Renal pelvis (tissue), 12 donors: ENCODE measurements at places on chromosomes 2 and 18.

GRCh38 chr2:226860087-226860486 lies 24.2 kb downstream of the RHBDD1 start:
- DNase-seq: no peak

DNA sequence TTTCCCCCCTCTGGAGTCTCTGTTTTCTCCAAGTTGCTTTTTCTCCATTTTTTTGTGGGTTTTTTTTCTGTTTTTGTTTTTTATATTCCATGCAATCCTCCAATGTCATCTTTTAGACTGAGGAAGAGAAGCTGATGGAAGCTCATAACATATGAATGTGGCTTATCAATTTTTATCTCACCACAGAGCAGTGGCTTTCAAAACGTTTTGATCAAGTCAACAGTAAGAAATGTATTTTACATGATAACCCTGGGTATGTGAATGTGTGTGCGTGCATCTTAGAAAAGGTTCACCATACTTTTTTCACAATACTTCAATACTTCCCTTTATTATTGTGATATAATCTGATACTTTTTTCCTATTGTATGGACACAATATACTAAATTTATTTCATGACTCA lies 64.6 kb upstream of the CDCA7 start:
- no peak for DNase-seq

DNA sequence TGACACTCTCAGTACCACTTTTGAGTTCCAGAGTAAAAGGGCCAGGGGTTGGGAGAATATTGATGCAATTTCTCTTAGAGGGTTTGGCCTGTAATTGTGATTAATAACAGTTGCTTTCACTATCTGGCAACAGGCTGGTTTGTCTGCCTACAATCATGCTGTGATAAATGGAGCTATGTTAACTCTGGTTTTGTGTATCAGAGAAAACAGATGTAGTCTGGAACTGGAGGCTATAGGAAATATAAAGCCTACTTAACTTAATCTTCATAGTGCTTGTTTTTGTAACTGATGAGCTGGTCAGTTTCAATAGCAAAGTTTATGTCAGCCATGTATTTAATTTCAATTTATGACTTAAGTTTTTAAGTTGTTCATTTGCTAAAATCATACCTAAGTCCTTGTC lies 138.0 kb downstream of the AGPS start:
- DNase-seq: no peak

DNA sequence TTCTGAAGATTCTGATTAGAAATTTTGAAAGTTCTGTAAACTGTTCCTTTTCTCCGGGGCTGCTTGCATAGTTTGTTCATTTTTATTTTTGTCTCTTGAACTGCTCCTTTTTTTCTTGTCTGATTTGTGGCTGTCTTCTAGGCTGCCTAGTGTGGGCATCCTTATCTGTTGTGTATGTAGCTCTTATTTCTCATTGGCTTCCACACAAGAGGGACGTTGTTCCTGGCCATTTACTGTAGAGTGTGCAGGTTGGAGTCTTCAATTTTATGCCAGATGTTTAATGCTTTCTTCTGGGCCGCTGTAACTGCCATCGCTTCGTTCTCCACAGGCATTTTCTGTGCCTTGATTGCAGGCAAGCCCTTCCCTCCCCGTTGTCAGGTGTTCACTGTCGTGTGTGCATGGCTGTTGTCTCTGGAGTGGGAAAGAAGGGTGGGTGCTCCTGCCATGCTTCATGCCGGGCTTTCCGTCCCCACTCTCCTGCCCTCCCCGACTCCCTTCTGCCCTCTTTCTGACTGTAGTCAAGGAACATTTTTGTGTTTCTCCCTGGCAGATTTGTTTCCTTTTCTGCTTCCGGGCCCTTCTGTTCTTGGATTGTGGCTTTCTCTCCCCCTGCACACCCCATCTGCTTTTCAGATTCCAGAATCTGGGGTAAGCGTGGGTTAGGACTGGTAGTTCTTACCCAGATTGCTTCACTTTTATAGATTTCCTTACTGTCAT lies 15.5 kb downstream of the CEP192 start:
- DNase-seq: no peak

DNA sequence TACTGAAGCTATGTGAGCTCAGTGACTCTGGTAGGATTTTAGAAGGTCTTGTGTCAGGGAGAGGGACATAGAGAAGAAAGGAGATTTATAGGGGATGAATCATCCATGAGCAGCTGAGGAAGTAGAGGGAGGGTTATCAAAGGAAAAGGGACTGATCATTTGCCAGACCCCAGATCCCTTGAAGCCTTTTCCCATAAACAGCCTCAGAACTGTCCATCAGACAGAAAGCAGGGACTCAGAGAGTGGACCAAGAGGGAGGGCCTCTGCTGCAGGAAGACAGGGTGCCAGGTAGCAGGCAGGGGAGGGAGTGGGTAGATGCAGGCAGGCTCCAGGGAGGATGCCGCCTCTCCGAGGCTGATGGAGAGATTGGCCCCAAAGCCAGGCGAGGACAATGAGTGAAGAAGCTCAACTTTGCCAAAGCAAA lies 133.9 kb downstream of the TNS1 start:
- DNase-seq: no peak

DNA sequence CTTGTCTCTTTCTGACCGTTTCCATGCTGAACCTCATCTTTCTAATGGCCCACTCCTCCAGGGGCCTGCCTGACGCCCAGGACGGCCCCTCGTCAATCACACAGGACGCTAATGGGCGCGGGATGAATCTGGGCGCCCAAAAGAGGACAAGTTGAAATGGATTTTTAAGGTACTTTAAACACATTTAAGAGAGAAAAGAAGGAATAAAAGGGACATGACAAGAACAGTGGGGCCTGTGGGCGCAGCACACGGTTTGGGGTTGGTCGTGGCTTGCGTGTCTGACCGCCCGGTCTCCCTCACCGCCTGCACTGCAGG lies 607 bp upstream of the UBE2F start:
- no peak for DNase-seq

GRCh38 chr2:154143105-154143504 lies 271.4 kb downstream of the GALNT13 start:
- DNase-seq: no peak

GRCh38 chr2:209160800-209161588 lies 262.9 kb upstream of the MAP2 start:
- no peak for DNase-seq

DNA sequence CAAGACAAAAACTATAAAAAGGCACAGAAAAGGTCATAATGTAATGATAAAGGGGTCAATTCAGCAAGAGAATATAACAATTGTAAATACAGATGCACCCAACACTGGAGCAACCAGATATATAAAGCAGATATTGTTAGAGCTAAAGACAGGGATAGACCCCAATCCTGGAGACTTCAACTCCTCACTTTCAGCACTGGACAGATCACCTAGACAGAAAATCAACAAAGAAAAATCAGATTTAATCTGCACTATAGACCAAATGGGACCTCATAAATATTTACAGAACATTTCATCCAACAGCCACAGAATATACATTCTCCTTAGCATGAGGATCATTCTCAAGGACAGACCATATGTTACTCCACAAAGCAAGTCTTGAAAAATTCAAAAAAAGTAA lies 114.2 kb downstream of the ROCK1 start:
- DNase-seq: no peak

GRCh38 chr2:233023761-233024410 lies 8.6 kb upstream of the NEU2 start:
- DNase-seq: no peak
